ENCODE measurements at places on chromosomes 1 and 21.

- no peak for DNase-seq
Observed at GRCh38 chr1:121443001-121443540, 258.3 kb downstream of the SRGAP2C start.

- no peak for DNase-seq
Observed at GRCh38 chr1:181151378-181152326, 63.2 kb downstream of the IER5 start.

DNA sequence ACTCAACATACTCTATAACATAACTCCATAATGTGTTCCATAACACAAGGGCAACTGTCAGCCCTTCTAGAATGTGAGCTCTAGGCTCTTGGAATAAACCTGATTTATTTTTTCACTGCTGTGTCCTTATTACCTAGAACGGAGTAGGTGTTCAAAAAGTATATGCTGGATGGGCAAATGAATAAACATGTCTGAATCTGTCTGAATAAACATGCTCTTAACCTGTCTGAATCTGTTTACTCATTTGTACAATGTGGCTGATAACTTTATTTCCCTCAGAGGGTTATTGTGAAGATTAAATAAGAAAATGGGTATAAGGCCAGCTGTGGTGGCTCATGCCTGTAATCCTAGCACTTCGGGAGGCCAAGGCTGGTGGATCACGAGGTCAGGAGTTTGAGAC is 42.3 kb downstream of the AZIN2 start:
- DNase-seq: no peak

DNA sequence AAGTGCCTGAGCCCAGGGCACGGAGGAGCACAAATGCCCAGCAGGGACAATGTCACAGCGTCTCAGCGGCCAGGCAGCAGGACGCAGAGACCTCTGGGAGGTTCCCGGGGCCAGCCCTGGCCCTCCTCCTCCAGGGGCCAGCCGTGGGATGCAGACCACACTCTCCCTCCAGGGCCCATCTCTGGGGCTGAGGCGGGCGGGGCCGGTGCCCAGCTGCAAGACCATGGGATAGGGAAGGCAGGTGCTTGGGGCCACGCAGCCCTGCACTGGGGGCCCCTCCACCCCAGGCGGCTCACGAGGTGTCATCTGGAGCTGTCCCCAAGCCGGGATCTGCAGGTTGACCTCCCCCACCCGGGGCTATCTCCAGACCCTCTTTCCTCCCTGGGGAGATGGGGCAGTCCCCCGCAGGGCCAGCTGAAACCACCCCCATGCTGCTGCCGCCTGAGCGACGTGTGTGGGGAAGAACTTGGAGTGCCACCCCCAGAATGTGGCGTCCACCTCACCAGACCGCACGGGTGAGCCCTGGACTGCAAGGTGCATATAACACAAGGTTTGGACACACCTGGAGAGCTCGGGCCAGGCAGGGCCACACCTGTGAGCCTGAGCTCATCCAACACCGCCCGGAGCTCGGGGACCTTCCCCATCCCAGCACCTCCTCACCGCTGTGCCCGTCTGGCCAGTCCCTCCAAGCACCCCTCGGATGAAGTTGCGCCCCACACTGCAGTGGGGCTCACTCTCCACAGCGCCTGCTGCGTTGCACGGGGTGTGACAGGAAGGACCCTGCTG is 4.1 kb upstream of the TTLL10 start:
- no peak for DNase-seq

- no peak for DNase-seq
Observed at GRCh38 chr1:53467391-53467790, 8.2 kb downstream of the DMRTB1 start.

DNA sequence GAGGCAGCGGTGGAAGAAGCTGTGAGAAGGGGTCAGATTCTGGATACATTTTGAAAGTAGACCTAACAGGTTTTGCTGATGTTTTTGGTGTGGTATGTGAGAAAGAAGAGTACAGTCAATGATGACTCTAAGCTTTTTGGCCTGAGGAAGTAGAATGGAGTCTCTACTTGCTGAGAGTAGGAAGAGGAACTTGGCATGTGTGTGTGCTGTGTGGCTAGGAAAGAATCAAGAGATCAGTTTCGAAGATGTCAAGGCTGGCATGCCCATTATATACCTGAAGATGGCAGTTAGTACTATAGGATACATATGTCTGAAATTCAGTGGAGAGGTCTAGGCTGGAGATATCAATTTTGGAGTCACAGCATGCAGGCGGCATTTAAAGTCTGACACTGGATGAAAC is 64.4 kb downstream of the MAB21L3 start:
- no peak for DNase-seq

DNA sequence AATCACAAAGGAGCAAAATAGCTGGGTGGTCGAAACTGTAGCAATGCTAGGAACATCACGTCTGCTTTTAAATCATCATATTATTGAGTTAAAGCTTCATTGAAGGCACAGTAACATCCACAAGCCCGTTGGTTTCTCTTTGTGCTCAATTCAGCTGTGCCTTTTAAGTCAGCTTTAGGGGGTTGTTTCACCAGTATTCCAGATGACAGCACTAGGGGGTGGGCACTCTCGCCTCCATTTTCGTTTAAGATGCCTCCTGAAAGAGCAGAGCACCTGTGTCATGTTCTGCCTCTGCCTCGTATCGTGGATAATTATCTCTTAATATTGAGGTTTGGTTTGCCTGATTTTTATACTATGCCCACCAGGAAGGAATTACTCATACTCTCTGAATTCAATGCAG is 139.8 kb upstream of the PTBP2 start:
- no peak for DNase-seq

GRCh38 chr1:187203257-187203656 is 374.5 kb downstream of the PLA2G4A start:
- DNase-seq: no peak

All from NCI-H187 (cell line).